ENCODE measurements at places on chromosomes 12 and 14.

- no peak for DNase-seq
These were observed 15.1 kb downstream of the SLC15A4 start for GRCh38 chr12:128808651-128809050.

DNA sequence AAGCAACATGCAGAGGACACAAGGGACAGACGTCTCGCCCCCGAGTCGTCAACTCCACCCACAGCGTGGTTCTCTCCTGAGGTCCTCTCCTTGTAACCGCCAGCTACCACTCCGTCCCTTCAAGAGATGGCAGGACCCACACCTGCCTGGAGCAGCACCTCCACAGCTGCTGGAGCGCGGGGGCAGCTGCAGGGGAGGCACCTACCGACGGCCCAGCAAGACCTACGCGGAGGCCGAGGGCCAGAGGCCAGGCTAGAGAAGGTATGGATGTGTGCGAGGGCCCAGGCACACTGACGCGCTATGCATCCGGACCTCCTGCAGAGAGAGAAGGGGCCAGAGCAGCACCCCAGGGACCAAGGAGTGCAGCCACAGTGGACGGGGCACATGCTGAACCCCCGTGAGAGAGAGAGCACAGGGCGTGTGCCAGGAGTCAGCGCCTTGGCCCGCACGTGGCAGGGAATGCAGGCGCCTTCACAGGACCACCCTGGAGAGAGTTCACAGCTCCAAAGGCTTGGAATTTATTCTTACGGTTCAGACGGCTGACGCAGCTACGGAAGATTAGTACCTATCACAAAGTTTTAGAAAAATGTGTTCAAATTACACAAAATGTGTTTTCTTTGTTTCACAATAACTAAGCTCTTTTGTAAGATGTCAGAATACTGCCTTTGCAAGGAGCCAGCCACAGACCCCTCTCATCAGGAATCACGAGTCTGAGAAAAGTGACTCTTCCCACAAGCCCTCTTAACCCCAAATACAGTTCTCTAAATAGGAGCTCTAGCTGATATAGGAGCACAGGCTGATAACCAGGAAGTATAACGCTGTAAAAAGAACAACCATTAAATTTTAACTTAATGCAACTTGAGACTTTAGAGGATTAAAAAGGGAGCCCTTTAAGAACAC lies 36.8 kb downstream of the CDC42BPB start:
- no peak for DNase-seq

GRCh38 chr14:93951635-93952540 lies 24.5 kb downstream of the ASB2 start:
- DNase-seq, result no peak

DNA sequence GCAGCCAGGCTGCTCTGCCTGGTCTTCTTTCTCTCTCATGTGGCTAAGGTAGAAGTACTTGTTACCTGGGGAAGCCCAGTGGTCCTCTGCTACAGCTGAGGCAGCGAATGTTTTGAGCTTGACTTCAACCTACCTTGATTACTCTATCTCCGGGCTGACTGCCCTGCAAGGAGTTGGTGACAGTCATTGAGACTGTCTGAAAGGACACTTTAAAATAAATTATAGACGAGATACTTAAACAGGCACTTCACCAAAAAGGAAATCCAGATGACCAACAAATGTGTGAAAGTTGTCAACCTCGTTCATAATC lies 474 bp upstream of the CIT start:
- DNase-seq, result no peak

DNA sequence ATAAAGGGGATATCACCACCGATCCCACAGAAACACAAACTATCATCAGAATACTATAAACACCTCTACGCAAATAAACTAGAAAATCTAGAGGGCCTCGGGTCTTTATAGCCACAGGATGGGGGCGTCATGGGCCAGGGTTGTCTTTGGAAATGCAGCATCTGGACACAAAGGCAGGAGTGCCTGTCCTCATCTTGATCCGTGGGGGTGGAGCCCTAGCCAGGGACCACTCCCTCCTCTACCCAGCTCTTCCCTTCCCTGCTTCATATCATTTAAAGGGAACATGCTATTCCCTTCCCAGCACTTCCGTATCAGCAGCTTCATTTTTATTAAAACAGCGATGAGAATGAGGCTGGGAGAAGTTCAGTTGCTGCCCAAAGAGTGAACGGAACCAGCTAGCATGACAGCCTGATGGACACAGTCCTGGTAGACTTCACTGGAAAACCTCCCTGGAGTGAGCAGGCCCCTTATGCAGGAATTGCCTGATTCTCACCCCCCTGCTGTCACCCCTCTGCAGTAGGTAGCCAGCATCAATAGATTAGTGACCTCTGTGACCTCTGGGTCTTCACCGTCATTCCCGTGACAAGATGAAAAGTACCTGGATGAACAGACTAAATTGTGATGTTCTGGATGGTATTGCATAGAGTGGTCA lies 251.4 kb upstream of the RGS6 start:
- peak; percentile 54 for DNase-seq

- no peak for DNase-seq
These were observed at the start of gene NOXRED1 for GRCh38 chr14:77423423-77423822. NOXRED1 (minus strand) TSS chr14:77423523; CDS start chr14:77422889, 634 bp downstream.

DNA sequence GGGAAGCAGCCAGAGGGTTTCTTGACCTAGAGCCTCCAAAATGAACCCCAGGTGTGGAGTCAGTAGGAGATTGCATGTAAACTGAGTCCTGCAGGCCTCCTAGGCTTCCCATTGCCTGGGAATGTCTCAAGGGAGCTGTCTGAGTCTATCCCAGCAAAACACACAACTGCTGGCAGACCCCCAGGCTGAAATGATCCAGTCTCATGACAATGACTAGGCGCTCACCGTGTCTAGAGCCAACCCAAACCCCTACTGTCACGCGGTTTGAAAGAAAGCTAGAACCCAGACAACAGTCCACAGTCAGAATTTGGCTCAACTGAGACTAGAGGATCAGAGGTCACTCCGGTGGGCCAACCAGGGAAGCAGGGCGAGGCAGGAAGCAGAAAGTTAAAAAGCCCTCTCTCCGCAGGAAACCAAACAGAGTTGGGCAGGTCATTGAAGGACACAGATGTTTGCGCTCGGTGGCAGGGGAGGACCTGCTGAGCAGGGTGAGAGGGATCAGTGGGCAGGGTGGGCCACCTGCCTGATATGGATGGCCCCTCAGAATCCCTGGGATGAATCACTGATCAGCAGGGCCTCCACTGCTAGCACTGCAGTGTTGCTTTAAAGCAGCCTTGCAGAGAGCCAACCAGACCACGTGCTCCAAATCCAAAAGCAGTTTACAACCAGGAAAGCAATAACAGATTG lies 23.8 kb downstream of the ACTN1 start:
- no peak for DNase-seq

DNA sequence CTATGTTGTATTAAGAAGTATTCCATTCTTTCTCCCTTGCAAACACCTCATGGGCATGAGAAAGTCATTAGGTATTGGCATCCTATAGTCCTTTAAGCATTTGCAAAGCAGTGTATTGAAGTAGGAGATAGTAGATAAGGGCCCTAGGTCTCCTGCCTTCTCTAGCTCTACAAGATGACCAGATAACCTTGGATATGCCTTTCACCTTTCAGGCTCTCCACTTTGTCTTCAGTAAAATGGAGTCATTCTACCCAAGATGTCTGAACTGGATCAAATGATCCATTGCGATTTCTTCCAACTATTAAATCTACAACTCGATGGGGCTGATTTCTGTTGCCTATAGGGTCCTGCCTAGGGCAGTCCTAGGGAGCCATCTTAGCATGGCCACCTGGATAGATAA lies 132.1 kb upstream of the BTG1 start:
- DNase-seq, result no peak

DNA sequence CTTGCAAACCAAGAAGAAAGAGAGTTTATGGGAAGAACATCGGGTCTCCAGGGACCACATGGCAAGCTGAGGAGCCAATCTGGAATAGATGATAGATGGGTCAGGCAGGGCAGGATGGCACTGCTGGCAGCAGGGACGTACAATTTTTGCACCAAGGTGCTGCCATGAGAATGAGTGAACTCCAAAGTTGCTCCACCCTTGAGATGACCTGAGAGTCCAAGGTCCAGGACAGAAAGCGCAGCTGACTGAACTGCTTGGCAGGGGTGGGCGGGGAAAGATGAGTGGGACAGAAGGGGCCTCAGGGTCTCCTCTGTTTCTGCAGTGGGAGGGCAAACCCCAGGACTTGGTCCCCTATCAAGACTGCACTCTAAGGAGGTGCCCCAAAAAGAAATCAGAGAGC lies 136.7 kb upstream of the GSC start:
- DNase-seq, result no peak

DNA sequence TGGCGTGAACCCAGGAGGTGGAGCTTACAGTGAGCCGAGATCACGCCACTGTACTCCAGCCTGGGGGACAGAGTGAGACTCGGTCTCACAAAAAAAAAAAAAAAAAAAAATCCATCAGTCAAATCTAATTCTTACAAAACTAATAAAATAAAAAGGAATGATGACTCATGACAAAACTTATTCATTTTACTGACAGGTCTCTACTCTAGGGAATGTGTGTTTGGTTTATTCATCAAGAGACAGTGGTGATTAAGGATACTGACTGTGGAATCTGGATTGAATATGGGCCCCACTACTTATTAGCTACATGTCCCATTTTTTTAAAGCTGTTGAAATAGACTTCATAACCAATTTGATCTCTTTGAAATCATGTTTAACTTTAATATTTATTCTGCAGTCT lies 29.3 kb upstream of the GAS2L3 start:
- DNase-seq, result no peak

GRCh38 chr12:54421879-54422250 lies 2.8 kb upstream of the ITGA5 start:
- no peak for DNase-seq

GRCh38 chr12:111173836-111174235 lies 195.1 kb downstream of the PHETA1 start:
- no peak for DNase-seq

- no peak for DNase-seq
These were observed 1154.7 kb upstream of the FLRT2 start for GRCh38 chr14:84375235-84375634.

DNA sequence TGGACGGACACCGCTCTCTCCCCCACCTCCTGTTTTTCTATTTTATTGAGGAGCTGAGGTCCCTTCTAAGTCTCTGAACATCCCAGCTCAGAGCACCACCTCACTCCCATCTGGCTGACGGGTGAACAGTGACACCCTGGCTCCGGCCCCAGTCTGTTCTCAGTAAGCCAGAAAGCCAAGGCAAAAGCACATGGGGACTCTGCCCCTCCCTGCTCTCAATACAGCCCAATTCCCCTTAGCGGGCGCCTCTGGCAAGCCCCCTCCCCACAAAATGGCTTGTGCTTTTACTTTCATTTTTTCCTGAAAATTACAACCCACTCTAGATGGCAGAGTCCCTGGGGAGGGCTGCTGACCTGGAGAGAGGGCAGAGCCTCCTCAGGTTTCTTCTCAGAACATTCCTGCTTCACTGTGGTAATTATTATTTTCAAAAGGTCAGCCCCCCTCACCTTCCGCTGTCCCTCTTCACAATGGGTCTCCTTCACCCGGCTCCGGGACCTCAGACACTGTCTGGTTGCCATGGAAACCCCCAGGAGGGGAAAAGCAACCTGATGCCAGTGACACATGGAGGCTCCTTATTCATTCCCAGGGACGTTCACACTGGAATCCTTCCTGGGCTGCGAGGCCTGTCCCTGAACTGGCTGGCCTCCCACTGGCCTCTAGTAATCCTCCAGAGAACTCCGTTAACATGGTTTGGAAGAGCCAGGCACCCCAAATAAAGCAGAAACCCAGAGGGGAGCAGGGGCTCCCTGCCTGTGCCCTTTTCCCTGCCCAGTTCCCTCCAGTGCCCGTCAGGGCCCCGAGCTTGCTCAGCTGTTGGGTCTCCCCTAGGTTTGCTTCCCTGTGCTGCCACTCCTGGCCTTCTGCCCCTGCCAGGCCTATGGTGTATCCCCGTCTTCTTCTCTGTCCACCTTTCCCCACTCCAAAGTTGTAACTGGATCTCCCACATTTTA lies 15.9 kb downstream of the COL2A1 start:
- DNase-seq, result peak; percentile 83

DNA sequence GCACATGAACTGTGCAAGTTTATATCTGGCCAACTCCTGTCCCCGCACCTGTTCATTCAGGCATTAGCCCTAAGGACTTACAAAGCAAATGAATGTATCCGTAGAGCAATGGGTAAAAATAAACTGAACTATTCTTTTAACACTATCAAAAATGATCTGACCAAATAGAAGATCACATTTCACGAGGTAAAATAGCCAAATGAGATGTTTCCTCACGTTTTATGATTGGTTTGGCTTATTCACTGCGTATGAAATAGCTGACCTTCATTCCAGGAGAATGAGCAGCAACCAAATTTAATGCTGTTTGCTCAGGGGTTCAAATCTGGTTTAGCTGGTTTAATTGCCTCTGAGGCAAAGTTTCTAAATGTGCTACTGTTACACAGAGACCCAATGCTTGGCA lies 216.0 kb upstream of the EEA1 start:
- DNase-seq, result no peak

DNA sequence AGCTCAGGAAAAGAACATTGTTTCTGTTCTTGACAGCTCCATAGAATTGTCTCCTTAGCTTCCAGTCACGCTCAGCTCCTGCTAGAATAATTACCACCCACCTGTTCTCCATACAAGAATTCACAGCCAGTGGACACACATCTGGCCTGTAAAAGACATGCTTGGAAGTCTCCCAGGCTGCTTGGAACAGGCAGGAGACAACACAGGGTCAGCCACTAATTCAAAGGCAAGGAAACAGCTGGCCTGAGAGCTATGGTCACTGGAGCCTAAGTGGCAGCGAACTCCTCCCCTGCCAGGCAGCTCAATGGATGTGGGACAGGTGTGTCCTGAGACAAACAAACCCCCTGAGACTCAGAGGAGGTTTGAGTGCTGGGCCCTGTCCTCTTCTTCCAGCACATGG lies 22.9 kb upstream of the LTBP2 start:
- DNase-seq, result no peak

DNA sequence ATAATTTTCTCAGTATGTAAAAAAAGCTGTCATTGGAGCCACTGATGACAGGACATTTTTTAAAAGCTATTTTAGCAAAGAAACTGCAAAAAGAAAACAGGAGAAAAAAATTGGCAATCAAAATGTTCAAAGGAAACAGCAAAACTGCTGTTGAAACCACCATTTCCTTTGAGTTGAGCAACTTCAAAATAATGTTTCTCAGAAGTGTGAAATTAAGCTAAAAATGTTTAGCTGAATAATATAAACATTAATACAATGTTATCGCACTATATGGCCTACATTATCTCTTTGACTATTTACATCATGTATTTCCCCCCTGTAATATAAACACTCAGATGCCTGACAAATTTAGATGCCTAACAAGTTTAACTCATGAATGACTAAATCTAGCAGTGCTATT lies 23.4 kb upstream of the GLIPR1 start:
- no peak for DNase-seq

DNA sequence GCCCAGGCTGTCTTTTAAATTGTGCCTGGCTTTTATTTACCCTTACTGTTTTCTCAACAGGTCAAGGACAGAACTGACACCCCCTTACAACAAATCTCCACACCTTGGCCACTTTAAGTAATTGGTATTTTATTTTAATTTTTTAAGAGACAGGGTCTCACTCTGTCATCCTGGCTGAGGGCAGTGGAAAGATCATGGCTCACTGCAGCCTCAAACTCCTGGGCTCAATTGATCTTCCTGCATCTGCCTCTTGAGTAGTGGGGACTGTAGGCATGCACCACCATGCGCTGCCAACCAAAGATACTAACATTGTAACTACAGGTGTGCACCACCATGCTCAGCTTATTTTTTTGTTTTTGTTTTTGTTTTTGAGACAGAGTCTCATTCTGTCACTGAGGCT lies 109.8 kb downstream of the PTPN11 start:
- DNase-seq, result no peak

GRCh38 chr12:104864668-104865067 lies 93.4 kb downstream of the SLC41A2 start:
- DNase-seq, result no peak
